Spleen (tissue), 13 donors: ENCODE measurements at places on chromosomes 13 and 19.

DNA sequence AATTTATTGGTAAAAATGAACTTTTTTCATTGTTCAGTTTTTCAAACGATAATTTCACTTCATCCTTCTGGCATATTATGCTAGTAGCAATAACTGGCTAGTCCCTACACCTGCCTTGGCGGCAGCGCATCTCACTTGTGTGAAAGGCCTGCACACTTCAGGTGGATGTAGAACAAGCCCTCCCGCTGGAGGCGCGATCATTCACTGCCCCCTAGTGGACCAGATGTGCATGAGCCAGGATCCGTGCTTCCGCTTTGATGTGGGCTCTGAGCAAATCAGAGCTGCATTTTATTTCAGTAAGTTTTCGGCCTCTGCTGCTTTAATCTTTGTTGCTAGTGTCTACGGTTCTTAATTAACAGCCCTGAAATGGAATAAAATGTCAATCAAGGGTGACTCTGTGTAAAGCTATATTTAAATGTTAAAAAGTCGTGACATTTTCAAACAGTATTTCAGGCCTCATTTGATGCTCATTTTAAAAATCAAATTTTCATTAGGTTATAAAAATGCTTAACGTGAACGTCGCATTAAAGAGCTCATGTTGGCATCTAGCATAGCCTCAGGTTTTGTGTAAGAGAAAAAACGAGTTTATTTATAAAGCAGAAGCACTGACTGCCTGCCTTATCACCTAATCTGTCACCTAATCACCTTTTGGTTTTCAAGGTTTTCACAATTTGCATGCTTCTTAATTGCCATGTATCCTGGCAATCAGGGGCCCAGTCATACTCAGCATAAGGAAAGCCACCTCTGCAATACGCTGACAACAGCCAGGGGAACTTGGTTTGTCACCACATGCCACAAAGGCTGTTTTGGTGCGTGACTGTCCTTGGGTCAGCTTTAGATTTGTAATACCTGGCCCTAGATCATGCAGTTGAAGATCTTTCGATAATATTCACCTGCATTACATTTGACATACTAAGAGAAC is 112.2 kb downstream of the TEX26 start:
- DNase-seq, result peak; percentile 93

- no peak for DNase-seq
Observed at GRCh38 chr19:31952693-31953092, 392.7 kb upstream of the ZNF507 start.

DNA sequence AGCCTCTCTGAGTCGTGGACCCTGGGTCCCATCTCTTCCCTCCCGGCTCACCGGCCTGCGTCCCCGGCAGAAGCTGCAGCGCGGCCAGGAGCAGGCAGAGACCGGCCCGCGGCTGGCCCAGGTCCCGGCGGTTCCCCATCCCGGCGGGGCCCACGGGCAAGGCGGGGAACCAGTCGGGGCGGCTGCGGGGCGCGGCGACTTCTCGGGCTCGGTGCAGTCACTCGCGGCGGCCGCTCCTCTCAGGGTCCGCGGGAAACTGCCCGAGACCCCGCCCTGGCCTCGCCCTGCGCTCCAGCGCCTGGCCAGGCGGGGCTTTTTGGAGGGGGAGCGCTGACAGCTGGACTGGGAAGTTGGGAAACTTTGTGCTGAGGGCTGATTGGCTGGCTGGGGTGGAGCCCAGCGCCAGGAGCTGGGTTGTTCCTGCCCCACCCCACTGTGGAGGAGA is at the start of gene COL5A3:
Gene COL5A3, minus strand, starts transcription at position 258 of the 445 bp plus-strand sequence. Its CDS starts 119 bp downstream, at position 139.
- no peak for DNase-seq

DNA sequence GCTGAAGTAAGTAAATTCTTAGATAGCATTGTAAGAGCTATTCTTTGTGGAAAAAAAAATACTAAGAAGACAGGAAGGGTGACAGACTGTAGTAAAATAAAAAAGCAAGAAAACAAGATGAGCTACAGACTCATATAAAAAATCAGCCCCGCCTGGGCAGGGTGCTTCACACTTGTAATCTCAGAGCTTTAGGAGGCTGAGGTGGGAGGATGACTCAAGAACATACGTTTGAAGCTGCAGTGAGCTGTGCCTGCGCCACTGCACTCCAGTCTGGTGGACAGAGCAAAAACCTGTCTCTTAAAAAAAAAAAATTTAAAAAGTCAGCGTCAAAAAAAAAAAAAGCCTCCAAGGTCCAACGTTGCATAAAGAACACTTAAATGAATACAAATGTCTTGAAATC is 102.1 kb downstream of the VWA8 start:
- DNase-seq, result no peak

GRCh38 chr13:99545979-99546378 is 44.7 kb downstream of the TM9SF2 start:
- DNase-seq, result no peak

GRCh38 chr19:44539236-44539826 is 9.9 kb upstream of the CEACAM20 start:
- no peak for DNase-seq

- no peak for DNase-seq
Observed at GRCh38 chr19:44718441-44719261, 19.7 kb downstream of the CEACAM16 start.
